Peyer's patch (tissue), 4 donors: ENCODE measurements at places on chromosomes 1 and 21. TPM values are rescaled to one million over a fixed set of nuclear protein-coding genes. Genes with fewer than 3 reads are reported as not detected.

CHRM3 gene
- 41.3 TPM for total RNA-seq

KMO gene
- total RNA-seq: 32.2 TPM

MTOR gene
- 66.8 TPM for total RNA-seq

FCN3 gene
- not detected for total RNA-seq

UBE2J2 gene
- 61.1 TPM for total RNA-seq

LENEP gene
- not detected for total RNA-seq

CFH gene
- 39.0 TPM for total RNA-seq

NBPF12 gene
- total RNA-seq: 18.7 TPM

LCE1F gene
- not detected for total RNA-seq

F13B gene
- total RNA-seq: not detected

DYRK1A gene
- total RNA-seq: 70.9 TPM

PAPPA2 gene
- total RNA-seq: 1.3 TPM

LRRC71 gene
- total RNA-seq: not detected

OR2L13 gene
- total RNA-seq: not detected

GPR3 gene
- not detected for total RNA-seq

RIPPLY3 gene
- total RNA-seq: not detected

PLD5 gene
- total RNA-seq: not detected

CAP1 gene
- 215 TPM for total RNA-seq

ATAD3A gene
- total RNA-seq: 14.9 TPM

FAM229A gene
- 20.5 TPM for total RNA-seq

CLEC20A gene
- not detected for total RNA-seq

LCE4A gene
- total RNA-seq: not detected

SLC30A10 gene
- 18.9 TPM for total RNA-seq

TLR5 gene
- total RNA-seq: 2.1 TPM

SPRR2F gene
- not detected for total RNA-seq

CD1B gene
- total RNA-seq: not detected

VASH2 gene
- not detected for total RNA-seq

DCST1 gene
- not detected for total RNA-seq

OLFM3 gene
- total RNA-seq: not detected

ANKRD13C gene
- total RNA-seq: 21.2 TPM

SELL gene
- not detected for total RNA-seq

CLCNKB gene
- total RNA-seq: not detected

RAP1GAP gene
- 32.2 TPM for total RNA-seq

GJB5 gene
- total RNA-seq: not detected

WNT4 gene
- total RNA-seq: 1.6 TPM

REN gene
- total RNA-seq: not detected

KRTAP13-2 gene
- total RNA-seq: not detected

OR2T2 gene
- not detected for total RNA-seq

DYNLT4 gene
- total RNA-seq: 3.5 TPM

NLRP3 gene
- 0.47 TPM for total RNA-seq

RNF19B gene
- total RNA-seq: 54.3 TPM

LDLRAD2 gene
- 3.3 TPM for total RNA-seq

INSRR gene
- not detected for total RNA-seq

CFHR3 gene
- not detected for total RNA-seq

KIF26B gene
- 1.6 TPM for total RNA-seq

SPRR1B gene
- not detected for total RNA-seq

MSH4 gene
- 0.54 TPM for total RNA-seq

S100A8 gene
- 9.8 TPM for total RNA-seq

MPZ gene
- 2.3 TPM for total RNA-seq

SPATA46 gene
- total RNA-seq: not detected

PTGFR gene
- 1.7 TPM for total RNA-seq

NFIA gene
- 160 TPM for total RNA-seq

RNU1-3 gene
- under 0.01 TPM for total RNA-seq

BCAN gene
- 0.28 TPM for total RNA-seq

RHD gene
- not detected for total RNA-seq

DNAI4 gene
- 4.2 TPM for total RNA-seq

DNM3 gene
- total RNA-seq: 11.6 TPM

TSSK3 gene
- total RNA-seq: not detected
